NCI-H2171 (cell line): ENCODE measurements at places on chromosomes 6 and 20.

- no peak for DNase-seq
These were observed 46.4 kb upstream of the CCDC28A start for GRCh38 chr6:138727182-138727581.

GRCh38 chr6:17278289-17279063 is 2.7 kb upstream of the RBM24 start:
- no peak for DNase-seq

- no peak for DNase-seq
These were observed 11.2 kb downstream of the COL9A3 start for GRCh38 chr20:62828051-62828450.

GRCh38 chr6:156779206-156780094 is 2.3 kb downstream of the ARID1B start:
- DNase-seq, result peak; percentile 6

DNA sequence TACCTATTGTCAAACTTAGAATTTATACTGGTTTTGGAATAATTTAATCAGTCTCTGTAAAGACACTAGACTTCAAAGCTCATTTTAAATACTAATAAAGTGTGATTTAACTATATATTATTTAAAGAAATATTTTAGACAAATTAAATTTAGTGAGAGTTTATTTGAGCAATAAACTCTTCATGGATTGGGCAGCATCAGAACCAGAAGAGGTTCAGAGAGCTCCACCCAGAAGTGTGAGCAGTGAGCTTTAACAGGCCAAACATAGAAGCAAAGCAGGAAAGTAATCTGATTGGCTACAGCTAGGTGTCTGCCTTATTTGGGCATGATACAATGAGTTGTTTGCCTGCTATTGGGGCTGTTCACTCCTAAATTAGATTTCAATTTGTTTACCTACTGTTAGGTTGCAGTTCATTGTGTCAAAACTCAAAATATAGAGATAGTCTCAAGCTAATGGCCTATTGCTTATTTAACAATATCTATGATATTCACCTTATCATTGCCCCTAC is 355.1 kb upstream of the RNF217 start:
- no peak for DNase-seq

GRCh38 chr6:106275692-106276091 is 49.9 kb downstream of the ATG5 start:
- no peak for DNase-seq

GRCh38 chr6:16430391-16431089 is 192.2 kb downstream of the GMPR start:
- no peak for DNase-seq

GRCh38 chr20:19129976-19130612 is 82.3 kb upstream of the SLC24A3 start:
- no peak for DNase-seq

DNA sequence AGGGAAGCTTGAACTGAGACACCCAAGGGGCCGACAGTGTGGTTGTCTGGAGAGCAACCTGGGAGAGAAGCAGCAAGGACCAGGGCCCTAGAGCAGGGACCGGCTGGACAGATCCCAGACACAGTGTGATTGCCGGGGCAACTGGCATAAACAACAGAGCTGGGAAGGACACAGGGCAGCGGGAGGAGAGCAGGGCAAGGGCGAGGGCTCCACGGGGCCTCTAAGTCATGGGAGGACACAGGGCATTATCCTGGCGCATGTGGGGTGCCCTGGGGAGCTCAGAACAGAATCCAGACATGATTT is 31.1 kb upstream of the CCR6 start:
- no peak for DNase-seq

GRCh38 chr6:106614166-106614565 is 15.1 kb downstream of the RTN4IP1 start:
- DNase-seq, result no peak
